Naive thymus-derived CD8-positive, alpha-beta T cell (primary cell): ENCODE measurements at places on chromosomes 2 and 18.
A peak's percentile ranks its signal among the peaks of the same experiment; 100 is the strongest.

DNA sequence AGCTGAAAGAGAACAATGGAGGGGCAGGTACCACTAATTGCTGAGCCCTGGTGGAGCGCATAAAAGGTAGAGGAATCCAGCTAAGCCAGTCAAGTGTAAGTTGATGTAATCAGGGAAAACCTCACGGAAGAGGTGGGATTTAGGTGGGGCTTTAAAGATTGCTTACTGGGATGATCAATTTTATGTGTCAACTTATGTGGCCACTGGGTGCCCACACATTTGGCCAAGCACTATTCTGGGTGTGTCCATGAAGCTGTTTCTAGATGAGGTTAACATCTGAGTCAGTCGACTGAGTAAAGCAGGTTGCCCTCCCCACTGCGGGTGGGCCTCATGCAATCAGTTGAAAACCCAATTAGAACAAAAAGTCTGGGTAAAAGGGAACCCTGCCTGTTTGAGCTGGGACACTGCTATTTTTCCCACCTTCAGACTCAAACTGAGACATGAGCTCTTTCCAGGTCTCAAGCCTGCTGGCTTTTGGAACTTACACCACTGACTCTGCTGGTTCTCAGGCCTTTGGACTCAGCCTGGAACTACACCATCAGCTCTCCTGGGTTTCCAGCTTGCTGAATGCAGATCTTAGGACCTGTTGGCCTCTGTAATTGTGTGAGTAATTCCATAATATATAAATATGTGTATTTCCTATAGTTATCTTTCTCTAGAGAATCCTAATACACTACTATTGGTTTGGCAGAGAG lies 67.3 kb downstream of the MYO5B start:
- DNase-seq, result no peak

DNA sequence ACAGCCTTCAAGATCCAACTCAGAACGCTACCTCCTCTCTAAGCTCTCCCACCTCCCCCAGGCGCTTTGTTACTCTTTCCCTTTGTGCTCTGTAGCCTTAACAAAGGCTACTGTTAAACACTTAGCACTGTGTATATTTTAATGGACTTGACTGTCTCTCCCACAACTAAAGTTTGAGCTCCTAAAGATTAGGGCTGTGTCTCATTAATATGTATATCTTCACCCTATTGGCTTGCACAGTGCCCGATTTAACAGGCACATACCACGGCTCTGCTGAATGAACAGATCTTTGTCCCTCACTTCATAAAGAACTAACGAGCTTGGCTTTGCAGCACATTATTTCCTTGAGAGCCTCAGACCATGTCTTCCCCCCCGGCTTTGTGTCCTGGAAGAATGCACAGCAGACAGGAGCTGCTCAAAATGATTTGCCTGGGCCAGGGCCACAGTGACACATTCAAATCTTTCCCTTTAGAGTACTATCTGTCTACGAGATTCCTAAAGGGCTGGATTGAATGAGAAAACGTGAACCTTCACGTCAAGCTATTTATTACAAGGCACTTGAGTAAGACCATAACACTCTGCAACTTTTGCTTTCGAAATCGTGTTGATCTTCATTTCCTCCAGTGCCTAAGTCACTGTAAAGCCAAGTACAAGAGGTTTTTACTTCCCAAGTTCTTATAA lies 22.1 kb downstream of the ABHD3 start:
- DNase-seq, result peak; percentile 55

DNA sequence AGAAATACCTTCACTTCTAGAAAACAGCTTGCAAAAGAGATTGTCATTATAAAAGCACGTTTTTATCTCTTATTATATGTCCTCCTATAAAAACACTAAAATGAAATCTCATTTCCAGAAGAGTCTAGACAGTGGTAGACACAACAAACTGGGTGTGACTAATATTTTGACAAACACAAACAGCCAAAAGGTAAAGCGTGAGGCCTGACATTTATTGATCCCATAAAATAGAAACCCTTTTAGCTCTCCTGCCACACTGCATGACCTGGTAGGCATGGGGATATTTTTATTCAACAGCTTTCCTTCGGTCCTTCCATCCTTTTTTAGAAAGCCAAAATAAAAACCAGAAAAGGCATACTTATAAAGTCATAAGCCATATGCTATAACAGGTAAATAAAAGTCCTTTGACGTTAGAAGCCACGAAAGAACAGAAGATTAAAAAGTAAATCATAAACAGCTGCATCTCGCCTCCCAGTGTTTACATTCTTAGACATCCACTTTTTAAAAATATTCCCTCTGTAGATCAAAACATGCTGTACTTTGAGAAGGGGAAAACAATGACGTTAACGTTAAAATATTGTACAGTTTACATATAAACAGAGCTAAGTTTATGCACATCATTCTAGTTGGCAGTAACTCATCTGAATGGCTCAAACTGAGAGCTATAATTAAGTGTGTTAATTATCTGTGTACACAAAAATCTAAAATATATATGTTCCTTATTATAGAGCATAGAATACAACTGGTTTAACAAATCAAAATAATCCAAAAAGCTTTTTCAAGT lies 44.6 kb downstream of the IRS1 start:
- DNase-seq, result no peak

GRCh38 chr2:16413285-16413684 lies 252.3 kb downstream of the CYRIA start:
- no peak for DNase-seq

GRCh38 chr2:110820128-110820527 lies 87.8 kb downstream of the ACOXL start:
- DNase-seq, result no peak

DNA sequence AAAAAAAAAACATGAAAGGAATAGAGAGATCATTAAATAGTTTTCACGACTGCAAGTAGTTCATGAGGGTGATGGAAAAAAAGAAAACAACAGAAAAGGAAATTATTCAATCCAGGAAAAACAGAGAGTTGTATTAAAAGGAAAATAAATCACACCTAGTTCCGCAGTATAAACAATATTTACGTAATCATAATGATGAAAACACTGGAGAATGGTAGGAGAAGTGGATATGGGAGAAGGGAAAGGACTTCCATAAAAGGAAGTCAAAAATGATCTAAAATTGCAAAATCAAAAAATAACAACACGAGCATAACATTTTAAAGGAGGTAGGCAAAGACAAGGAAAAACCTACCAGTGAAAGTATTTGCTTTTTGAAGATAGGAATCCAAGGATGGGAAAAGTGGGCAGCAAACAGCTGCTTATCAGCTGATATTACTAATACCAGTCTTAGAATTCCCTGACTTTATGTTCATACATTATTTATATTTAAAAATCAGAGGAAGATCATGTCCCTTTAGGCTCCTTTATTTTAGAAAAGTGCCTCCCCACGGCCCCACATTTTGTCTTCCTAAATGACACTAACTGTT lies 160.8 kb downstream of the NBAS start:
- no peak for DNase-seq

DNA sequence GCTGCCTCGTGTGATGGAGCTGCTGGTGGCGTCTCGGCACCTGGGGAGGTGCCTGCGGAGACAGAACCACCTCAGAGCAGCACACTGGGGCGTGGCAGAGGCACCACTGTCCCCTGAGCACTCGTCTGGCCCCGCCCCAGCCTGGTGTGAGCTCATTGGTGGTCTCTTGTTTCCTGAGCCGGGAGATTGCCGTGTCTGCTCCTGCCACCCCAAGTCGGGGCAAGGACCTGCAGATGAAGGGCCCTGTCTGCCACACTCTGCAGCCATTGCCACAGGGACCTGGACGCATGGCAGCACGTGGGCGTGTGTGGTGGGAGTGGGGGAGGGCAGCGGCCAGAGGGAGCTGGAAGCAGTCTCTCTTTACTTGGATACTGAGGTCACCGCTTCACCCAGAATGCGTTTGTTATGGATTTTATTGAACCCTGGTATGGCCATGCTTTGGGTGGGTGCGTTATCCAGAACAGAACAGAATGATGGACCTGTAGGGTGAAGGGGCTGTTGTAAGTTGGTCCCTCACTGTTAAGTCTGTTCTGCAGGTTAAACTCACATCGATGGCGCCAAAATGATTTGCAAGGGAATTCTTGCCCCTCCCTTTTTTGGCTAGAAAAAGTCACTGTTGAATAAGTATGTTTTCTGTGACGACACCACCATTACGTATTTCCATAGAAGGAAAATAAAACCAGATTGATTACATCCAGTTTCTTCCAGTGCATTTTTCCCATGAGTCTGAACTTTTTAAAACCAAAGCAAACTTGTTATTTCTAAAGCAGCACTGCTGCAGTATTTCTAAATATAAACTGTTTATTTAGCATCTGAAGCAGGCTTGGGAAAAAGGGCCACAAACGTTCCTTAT lies 92.0 kb downstream of the USP40 start:
- DNase-seq, result no peak

- DNase-seq, result no peak
Observed at GRCh38 chr2:204027091-204027490, 90.5 kb downstream of the ICOS start.

- DNase-seq, result no peak
Observed at GRCh38 chr2:39107724-39108273, 13.1 kb downstream of the SOS1 start.

DNA sequence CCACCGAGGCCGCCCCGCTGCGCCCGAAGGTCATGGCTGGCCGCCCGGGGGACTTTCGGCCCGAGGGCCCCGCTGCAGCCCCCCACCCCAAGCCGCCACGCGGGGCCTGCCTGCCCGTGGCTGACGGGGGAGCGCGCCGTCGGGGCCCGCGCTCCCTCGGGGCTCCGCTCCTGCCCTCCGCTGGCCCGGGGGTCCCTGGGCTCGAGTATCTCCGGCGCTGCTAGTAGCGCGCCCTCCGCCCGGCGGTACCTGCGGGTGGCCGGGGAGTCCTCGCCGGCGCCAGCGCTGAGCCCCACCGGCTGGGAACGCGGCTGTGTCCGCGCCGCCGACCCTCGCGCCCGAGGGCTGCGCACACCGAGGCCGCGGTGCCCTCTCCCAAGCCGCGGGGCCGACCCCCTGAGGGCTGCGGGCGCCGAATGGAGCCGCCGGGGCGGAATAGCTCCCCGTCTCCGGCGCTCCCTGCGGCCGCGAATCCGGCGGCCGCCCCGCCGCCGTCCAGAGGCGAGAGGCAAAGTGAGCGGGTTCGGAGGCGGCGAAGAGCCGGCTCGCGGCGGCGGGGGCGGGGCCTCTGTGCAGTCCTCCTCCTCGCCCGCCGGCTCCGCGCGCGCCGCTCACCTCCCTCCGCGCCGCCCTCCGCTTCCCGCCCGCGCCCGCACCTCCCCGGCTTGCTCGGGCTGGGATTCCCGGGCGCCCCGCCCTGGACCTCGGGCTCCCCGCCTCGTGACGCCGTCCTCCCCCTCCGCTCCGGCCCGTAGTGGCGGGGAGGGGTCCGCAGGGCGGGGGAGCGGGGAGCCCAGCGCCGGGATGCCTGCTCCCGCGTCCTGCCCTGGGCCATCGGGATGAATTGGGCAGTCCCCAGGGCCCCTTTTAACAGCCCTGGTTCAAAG lies at the start of gene KCNG3:
Gene KCNG3, minus strand, starts transcription at position 515 of the 887 bp plus-strand sequence. Its CDS starts 481 bp downstream, at position 34.
- peak; percentile 50 for DNase-seq

DNA sequence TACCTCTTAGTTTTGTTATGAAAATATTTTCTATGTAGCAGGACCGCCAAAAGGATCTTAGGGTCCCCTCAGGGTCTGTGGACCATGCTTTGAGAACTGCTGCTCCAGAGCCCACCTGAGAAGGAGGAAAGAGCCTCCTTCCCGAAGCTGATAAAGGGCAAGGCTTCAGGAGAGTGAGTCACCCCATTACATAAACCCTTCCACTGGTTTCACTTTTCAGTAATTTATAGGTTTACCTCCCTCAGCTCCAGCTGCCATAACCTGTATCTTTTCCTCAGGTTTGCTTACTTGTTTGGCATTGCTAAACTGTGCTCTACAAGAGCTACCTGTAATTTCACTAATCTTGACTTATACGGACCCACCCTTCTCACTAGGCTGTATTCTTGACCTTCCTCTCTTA lies 6.6 kb downstream of the TTLL4 start:
- DNase-seq, result no peak

GRCh38 chr2:180324182-180324581 lies 317.1 kb upstream of the CWC22 start:
- no peak for DNase-seq
